Activated CD4-positive, alpha-beta T cell treated with anti-CD3 and anti-CD28 coated beads for 48 hours (primary cell): ENCODE measurements at places on chromosomes 16 and 17.

DNA sequence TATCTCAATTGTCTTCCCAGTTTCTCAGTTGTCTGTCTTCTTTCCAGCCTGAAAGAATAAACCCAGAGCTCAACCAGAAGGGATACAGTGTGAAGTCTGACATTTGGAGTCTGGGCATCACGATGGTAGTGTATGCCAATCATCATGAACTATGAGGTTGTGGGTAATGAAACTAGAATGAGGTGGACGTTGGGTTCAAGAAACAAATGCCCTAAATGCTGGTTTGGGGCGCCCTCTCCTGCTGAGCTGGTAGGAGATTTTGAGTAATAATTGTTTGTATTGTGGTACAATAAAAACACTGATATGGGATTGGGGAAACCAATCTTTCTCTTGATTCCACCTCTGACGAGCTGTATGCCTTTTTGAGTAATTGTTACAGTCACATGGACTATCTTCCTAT, 110.4 kb downstream of the MAP2K6 start:
- DNase-seq: no peak

- no peak for DNase-seq
These were observed 191.9 kb upstream of the AXIN2 start for GRCh38 chr17:65753348-65753747.

DNA sequence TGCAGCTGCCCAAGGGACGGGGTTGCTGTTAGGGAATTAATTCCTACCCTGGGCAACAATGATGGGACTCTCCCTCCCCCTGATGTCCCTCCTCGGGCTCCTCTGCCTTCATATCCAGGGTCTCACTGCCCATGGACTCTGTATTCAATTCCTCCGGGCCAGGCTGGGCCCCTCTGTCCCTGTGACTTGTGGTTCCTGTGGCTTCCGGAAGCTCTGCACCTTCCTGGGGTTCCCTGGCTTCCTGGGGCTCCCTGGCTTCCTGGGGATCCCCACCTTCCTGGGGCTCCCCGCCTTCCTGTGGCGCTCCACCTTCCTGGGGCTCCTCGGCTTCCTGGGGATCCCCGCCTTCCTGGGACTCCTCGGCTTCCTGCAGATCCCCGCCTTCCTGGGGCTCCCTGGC, 35.2 kb downstream of the SRL start:
- DNase-seq: no peak

- DNase-seq: no peak
These were observed 4.6 kb upstream of the PLK1 start for GRCh38 chr16:23673971-23674614.

GRCh38 chr17:37564252-37564651, 45.0 kb downstream of the SYNRG start:
- no peak for DNase-seq

- peak; percentile 39 for DNase-seq
These were observed 9.1 kb downstream of the TMEM208 start for GRCh38 chr16:67235816-67236562.

DNA sequence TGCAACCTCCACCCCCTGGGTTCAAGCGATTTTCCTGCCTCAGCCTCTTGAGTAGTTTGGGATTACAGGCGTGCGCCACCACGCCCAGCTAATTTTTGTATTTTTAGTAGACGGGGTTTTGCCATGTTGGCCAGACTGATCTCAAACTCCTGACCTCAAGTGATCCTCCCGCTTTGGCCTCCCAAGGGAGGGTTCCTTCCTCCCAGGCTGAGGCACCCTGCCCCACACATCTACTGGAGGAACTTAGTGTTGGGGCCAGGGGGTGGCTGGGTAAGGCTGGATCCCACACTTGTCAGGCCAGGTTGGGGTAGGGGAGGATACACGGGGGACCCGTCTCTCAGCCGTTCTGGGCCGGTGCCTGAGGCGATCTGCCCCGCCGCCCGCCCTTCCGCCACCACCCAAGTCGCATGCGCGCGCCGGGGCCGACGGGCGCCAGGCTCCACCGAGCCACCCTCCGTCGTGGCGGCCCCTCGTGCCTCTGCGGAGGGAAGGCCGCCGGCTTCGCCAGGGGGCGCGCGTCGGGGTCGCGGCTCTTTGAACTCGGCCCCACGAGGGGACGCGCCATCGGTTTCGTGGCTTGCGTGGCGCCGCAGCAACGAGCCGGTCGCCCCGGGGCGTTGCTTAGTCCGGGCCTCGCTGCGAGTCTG, 15.9 kb downstream of the GRB7 start:
- no peak for DNase-seq
